Type B pancreatic cell (in vitro differentiated cells): ENCODE measurements at places on chromosomes 3 and 15. TPM values are rescaled to one million over a fixed set of nuclear protein-coding genes. Genes with fewer than 3 reads are reported as not detected.
A peak's percentile ranks its signal among the peaks of the same experiment; 100 is the strongest.

SERPINI1 gene
- 27.2 and 33.8 TPM in 2 replicates for total RNA-seq

TNK2 gene
- 21.6 and 42.5 TPM in 2 replicates for total RNA-seq

GREM1 gene
- total RNA-seq = 2.5 and 56.6 TPM in 2 replicates

ALDH1L1 gene
- total RNA-seq = 5.0 and 10.2 TPM in 2 replicates

BCL6 gene
- total RNA-seq = 27.3 and 32.4 TPM in 2 replicates

C3orf33 gene
- 2.3 and 2.8 TPM in 2 replicates for total RNA-seq

CFAP91 gene
- 2.1 and 19.0 TPM in 2 replicates for total RNA-seq

STAC gene
- total RNA-seq = 3.5 and 4.9 TPM in 2 replicates

ECE2 gene
- total RNA-seq = not detected in 2 replicates

P2RY13 gene
- total RNA-seq = not detected in 2 replicates

SYNPR gene
- 0.55 and 2.3 TPM in 2 replicates for total RNA-seq

GRCh38 chr3:81245043-81245442, 516.4 kb downstream of the GBE1 start:
- H3K4me1 ChIP-seq = no peaks in the 10 kb centered on the region
- no peak overlapping the region for H3K4me3 ChIP-seq
- H3K27me3 ChIP-seq = no peaks in the 10 kb centered on the region

- no peak overlapping the region for H3K27ac ChIP-seq
- peaks cover 4% of the 10 kb centered on the region for H3K36me3 ChIP-seq
- no peak overlapping the region for H3K4me3 ChIP-seq
- H3K4me1 ChIP-seq = no peaks in the 10 kb centered on the region
Observed at GRCh38 chr3:20186600-20187004, 596 bp upstream of the SGO1 start.

- peaks cover 14% of the 10 kb centered on the region for H3K4me1 ChIP-seq
- H3K4me3 ChIP-seq = no peak overlapping the region
- H3K36me3 ChIP-seq = no peaks in the 10 kb centered on the region
Observed at GRCh38 chr3:171556574-171557145, 96.5 kb upstream of the TNIK start.

- H3K36me3 ChIP-seq = no peaks in the 10 kb centered on the region
- DNase-seq = no peak
- H3K4me1 ChIP-seq = no peaks in the 10 kb centered on the region
- no peak overlapping the region for H3K4me3 ChIP-seq
- peaks cover 4% of the 10 kb centered on the region for H3K27me3 ChIP-seq
Observed at GRCh38 chr15:34644851-34645250, 61.4 kb upstream of the GOLGA8B start.

- peaks cover 14% of the 10 kb centered on the region for H3K4me1 ChIP-seq
- no peak for DNase-seq
- no peak overlapping the region for H3K27ac ChIP-seq
- no peaks in the 10 kb centered on the region for H3K36me3 ChIP-seq
Observed at GRCh38 chr3:52243791-52244628, 1.5 kb upstream of the PPM1M start.

DNA sequence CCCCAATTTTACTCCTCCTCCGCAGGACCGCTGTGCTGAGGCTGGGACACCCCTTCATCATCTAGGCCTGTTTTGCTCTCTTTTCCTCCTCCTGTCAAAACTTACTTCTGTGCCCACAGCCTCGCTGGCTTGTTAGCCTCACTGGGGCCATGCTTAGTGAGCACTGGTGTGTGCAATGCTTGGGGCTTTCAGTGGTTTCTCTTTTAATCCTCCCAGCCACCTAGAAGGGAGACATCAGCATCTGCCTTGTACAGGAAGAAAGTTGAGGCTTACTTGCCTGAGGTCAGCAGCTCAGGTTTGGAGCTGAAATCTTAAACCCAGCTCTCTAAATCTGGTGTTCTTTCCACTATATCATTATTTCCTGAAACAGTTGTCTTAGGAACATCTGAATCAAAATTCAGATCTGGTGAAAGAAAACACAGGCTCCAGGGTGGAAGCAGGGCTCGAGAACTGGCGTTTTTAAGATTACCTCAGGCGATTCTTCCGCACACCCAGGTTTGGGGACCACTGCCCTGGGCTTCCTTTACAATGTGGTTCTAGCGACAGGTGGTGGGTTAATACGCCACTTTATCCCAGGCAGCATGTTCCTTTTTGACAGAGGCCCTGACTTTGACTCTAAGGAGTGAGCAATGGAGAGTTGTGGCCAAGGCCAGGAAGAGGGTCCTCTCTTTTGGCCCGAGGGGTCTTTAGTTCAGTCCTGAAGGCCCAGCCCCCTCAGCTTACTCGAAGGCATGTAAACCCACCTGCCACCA, 3.8 kb downstream of the THSD4 start:
- H3K27ac ChIP-seq = no peak overlapping the region
- peaks cover 12% of the 10 kb centered on the region for H3K36me3 ChIP-seq
- H3K4me3 ChIP-seq = peak overlapping the region; percentile 51
- H3K4me1 ChIP-seq = peaks cover 70% of the 10 kb centered on the region

- peak overlapping the region; percentile 87 for H3K27ac ChIP-seq
- H3K4me3 ChIP-seq = peak overlapping the region; percentile 99
- H3K4me1 ChIP-seq = peaks cover 30% of the 10 kb centered on the region
- no peaks in the 10 kb centered on the region for H3K27me3 ChIP-seq
- DNase-seq = no peak
Observed at GRCh38 chr3:41200669-41201021, 1.3 kb downstream of the CTNNB1 start.

DNA sequence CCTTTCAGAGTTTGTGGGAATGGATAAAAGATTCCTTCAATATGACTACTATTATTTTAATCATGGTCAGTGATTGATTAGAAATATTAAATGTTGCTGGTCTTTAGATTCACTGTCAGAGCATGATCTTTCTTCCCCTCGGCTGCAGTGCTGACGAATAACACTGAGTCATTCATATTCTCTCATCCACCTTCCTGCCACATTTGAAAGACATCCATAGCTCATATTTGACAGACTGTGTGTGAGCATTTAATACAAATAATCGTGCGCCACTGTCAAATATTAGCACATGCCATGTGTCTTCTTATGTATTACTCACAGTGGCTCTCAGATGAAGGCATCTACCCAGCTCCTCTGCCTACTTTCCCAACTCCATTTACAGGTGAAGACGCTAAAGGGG, 476.5 kb upstream of the TPRG1 start:
- H3K27me3 ChIP-seq = no peaks in the 10 kb centered on the region
- DNase-seq = no peak
- no peaks in the 10 kb centered on the region for H3K36me3 ChIP-seq
- no peak overlapping the region for H3K27ac ChIP-seq
- no peak overlapping the region for H3K4me3 ChIP-seq

GRCh38 chr3:151256749-151257148, 21.6 kb downstream of the P2RY14 start:
- H3K4me3 ChIP-seq = no peak overlapping the region
- no peaks in the 10 kb centered on the region for H3K36me3 ChIP-seq
- H3K4me1 ChIP-seq = peaks cover 4% of the 10 kb centered on the region
- H3K27me3 ChIP-seq = peaks cover 37% of the 10 kb centered on the region
- no peak overlapping the region for H3K27ac ChIP-seq

DNA sequence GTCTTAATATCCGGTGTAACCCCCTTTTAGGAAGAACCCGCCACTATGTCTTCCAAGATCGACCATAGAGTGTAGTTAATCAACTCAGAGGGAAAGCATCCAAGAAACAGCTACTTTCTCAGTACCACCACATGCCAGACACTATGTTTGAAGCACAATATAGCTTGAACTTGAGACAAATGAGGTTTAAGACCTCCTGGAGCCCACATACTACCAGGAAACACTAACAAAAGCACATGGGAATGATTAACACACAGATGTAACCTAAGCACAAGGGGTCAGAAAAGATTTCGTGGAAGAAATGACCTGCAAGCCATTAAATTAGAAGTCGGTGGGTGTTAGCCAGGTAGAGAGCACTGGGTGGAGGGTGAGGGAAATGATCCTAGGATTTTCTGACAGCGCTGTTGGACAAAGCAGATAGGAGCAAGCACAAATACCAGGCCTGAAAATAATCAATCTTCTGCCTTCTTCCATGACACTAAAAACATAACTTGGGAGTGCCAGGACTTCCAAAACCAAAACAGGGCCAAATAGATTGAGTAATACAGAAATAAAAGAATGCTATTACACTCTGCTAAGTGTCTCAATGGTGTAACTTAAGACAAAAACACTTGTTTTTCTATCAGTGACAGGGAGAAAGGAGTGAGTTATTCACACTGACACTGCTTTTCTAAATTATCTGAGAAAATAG, 213.7 kb downstream of the FOXP1 start:
- H3K27me3 ChIP-seq = no peaks in the 10 kb centered on the region
- H3K4me3 ChIP-seq = peak overlapping the region; percentile 30
- H3K27ac ChIP-seq = peak overlapping the region; percentile 29

DNA sequence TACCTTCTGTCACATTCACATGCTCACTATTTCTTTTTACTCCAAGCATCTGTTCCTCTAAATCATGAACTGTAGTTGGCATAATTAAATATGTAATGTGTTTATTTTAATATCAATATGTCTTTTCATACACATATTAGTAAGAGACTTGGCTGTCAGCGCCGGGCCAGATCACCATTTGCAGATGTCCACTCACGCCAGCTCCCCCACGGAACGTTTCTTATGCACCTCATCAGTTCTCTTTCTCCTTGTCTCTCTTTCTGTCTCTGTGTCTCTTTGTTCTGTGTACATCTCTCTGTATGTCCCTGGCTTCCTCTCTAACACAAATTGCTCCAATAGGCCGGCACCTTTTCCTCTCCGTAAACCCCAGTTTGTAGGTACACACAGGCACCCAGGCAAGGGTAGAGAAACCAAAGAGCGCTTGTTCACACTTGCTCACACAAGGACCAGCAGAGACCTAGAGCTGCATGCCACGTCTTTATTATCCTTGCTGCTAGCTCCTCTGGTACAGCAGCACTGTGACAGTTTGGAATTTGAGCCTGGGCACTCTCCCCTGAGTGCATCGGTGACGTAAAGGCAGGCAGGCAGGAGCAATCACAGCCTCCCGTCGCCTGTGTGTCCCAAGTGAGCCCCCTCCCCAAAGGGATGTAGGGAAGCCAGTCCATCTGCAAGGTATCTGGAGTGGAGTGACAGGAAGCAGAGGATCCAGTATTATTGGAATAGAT, 40.4 kb downstream of the CACNA1D start:
- H3K27ac ChIP-seq = peak overlapping the region; percentile 35
- H3K4me1 ChIP-seq = peaks cover 54% of the 10 kb centered on the region
- H3K4me3 ChIP-seq = no peak overlapping the region
- H3K36me3 ChIP-seq = no peaks in the 10 kb centered on the region
- peaks cover 9% of the 10 kb centered on the region for H3K27me3 ChIP-seq
- DNase-seq = no peak

DNA sequence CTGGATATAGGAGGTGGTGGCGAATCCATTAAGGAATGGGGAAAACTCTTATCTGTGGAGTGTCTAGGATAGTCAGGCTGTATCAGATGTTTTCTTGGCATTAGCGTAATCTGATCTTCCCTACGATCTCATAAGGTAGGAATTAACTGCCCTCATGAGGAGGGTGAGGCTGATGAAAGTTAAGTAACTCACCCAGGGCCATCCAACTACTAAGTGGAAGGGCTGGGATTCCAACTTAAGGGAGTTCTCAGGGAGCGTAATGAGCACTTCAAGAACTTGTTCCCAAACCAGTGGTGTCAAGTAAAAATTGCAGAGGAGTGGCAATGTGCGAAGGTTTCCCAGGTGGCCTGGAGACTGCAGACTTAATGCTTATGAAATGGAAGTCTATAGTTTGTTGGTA, 55.9 kb upstream of the OSBPL11 start:
- DNase-seq = no peak
- peaks cover 18% of the 10 kb centered on the region for H3K4me1 ChIP-seq
- H3K4me3 ChIP-seq = no peak overlapping the region

DNA sequence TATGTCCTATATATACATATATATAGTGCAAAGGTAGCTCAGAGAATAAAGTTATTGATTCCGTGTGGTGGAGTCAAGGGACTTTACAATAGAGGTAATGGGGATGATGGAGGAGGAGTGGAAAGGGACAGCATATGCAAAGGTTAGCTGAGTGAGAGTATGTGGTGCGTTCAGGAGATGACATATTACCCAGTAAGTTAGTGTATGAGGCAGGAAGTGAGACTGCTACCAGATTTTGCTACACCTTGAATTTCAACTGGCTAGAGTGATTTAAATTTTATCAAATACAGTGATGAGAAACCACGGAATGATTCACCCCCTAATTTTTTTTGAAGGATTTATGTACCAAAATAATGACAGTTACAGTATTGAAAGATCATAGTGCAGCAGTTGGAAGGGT, 2.8 kb downstream of the ACTL6A start:
- H3K4me1 ChIP-seq = peaks cover 18% of the 10 kb centered on the region
- no peak for DNase-seq
- no peak overlapping the region for H3K27ac ChIP-seq
- no peaks in the 10 kb centered on the region for H3K27me3 ChIP-seq
